Stimulated activated CD8-positive, alpha-beta memory T cell treated with anti-CD3 and anti-CD28 coated beads, Interleukin-15, amount 100 ng/mL, for 24 hours (primary cell): ENCODE measurements at places on chromosomes 2 and 18.

GRCh38 chr18:37438417-37439180 is 127.0 kb downstream of the CELF4 start:
- no peak for DNase-seq

GRCh38 chr18:50560681-50561629 is 1.1 kb downstream of the MAPK4 start:
- DNase-seq, result no peak

GRCh38 chr2:109136542-109136941 is 7.5 kb downstream of the SH3RF3 start:
- no peak for DNase-seq

DNA sequence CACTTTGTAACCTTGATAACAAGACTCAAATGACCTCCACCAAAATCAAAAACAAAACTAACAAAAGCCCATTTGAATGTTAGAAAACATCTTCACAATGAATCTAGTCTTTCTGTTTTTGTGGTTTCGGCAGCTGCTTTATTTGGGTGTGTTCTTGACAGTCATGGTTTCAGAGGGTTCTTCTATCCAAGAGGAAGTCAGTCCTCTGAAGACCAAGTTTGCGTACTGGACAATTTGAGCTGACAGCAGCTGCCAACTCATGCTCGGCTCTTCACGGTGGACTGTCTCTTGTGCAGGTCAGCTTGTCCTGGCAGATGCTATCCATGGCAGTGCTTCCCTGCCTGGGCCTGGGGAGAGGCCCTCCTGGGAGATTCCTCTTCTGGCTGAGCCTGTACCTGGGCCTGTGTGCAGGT is 91.0 kb downstream of the TMEM17 start:
- no peak for DNase-seq

DNA sequence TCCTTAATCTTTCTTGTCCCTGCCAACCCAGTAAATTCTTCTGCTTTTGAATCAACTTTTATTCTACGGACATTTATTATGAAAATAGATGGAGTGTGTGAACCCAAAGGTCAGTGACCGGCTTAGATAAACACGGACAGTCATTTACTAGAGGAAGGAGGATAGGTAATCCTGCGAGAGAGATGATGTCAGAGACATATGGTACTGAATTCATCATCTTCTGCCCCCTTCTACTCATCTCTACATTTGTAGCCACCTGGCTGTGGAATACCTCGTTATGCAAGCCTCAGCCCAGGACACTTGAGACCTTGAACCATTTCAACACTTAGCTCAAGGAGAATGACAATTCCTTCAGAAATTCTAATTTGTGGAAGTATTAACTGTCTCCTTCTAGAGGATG is 443.6 kb downstream of the TDRD15 start:
- no peak for DNase-seq

- no peak for DNase-seq
Measured at GRCh38 chr2:176240301-176240700, 28.9 kb upstream of the MTX2 start.

- no peak for DNase-seq
Measured at GRCh38 chr2:15673919-15674636, 82.4 kb downstream of the DDX1 start.

- DNase-seq, result no peak
Measured at GRCh38 chr2:187302116-187302515, 145.9 kb downstream of the CALCRL start.

DNA sequence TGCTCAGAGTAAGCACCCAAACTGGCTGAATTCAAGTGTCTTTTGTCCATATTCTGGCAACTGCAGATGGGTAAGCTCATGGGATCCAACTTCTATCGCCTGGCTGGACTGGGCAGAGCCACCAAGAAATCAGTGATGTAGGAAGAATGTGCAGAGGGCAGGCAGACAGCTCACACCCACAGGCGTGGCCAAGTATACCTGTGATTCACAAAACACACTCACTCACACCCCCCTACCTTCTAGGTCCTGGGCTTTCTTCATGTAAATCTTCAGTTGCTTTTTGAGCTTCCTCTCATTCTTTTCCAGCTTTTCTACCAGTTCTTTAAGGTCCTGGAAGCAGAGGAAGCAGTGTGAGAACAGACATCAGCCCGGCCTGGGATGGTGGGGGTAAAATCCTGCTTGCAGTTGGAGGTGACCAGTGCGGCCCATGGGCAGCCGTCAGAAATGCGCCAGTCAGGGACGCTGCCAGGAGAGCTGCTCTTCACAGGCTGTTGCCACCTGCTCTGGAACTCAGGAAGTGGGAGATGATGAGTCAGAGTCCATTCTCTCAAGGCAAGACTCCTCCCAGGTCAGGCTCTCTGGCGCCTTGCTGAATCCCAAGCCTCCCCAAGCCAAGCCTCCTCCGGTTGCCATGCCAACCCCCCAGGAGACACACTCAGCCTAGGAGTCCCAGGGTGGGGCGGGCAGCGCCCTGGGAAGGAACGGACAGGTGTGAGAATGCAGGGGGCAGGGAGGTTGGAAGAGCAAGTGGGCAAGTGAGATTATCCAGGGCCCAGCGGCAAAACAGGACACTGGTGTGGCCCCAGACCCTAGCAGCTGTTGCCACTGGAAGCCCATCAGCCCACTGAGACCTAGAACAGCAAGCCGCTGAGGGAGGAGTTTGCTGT is 36.2 kb upstream of the ACAA2 start:
- DNase-seq, result no peak

DNA sequence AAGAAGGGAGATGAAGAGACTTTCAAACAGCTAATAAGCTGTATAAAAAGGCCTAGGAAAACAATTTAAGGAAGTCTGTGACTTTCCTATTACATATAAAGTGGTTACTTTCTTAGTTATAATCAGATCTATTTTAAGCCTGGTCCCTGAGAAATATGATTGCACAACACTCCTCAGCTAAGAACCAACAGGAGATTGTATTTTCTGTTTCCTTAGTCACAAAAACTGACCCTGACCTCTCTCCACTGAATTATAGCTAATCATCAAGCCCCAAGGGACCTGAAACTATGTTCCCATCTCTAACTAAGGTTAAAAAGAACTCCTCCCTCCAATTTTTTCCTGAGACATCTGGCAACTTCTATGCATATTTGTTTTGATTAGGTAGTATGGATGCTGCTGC is 106.9 kb downstream of the ROCK1 start:
- no peak for DNase-seq

- DNase-seq, result no peak
Measured at GRCh38 chr18:59332986-59333385, 14.5 kb upstream of the CPLX4 start.

- DNase-seq, result no peak
Measured at GRCh38 chr2:8624855-8625398, 56.9 kb upstream of the ID2 start.

DNA sequence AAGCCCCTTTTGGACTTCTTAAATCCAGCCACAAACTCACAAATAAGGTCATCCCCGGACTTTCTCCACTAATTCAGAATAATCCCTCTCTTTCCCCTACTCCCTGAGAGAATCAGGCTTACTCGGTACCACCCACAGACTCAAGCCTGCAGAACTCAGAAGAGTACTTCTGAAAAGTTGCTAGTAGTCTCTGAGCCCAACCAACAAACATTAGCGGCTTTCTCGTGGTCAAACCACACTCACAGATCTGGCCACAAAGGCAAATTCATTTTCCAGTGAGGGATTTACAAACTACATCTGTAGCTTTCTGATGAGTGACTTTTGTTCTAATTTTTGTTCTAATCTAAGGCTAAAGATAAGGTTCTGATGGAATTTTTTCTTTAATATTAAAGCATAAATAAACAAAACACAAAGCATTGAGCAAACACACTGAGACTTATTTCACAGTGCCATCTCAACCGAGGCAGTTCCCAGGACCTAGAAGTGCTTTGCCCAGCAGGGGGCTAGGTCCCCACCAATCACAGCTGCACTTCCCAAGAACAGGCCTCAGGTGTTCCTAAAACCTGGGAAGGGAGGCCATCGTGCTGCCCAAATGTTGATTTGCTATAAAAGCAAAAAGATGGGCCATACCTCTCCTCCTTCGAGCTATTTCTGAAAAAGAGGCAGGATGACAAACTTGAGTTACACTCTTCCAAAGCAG is 110.7 kb downstream of the COLEC12 start:
- DNase-seq, result no peak

DNA sequence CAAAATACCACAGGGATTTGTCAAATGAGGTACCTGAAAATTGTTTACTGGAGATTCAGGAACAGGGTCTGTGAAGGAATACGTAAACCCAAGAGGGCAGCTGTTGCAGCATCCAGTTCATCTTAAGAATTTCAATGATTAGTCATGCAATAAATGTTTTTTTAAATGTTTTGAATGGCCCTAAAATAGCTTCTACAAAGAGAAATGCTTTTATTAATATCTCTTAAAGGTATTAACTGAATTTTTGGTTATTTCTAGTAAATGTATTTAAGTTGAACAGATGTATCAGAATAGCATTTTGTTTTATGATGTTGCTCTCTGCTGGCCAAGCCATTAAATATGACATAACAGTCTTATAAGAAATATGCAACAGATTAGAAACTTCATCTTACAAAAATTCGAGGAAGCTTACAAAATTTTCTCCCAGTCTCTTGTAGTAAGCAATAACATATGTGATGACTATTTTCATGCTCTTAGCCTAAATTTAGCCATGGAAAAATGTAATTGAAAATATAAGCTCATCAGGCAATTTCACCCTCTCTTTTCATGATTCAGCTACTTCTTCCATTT is 863.9 kb downstream of the SUCLG1 start:
- DNase-seq, result no peak

DNA sequence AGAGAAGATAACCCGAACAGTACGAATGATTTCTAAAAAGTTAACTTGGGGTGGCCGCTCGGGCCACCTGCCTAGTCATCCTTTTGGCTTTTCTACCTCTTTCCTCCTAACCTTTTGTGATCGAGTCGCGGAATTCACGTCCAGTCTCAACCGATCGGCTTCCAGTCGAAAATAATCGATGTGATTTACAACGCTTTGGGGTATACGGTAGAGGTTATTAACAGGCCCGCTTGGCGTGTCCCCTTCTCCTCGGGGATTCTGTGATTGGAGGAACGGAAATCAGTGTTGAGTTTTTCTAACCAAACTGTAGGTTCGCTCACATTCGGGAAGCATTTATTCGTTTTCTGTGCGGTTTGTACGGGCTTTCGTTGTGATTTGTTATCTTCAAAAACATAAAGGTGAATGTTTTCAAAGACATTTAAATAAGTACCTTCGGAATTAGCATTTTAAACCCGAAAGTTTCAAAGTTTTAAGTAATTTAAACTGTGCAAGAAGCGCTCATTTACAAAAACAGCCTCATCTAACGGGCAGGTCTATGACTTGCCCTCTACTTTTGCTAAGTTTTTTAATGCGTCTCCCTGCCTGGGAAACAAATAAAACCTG is 588 bp upstream of the FOXI3 start:
- no peak for DNase-seq

DNA sequence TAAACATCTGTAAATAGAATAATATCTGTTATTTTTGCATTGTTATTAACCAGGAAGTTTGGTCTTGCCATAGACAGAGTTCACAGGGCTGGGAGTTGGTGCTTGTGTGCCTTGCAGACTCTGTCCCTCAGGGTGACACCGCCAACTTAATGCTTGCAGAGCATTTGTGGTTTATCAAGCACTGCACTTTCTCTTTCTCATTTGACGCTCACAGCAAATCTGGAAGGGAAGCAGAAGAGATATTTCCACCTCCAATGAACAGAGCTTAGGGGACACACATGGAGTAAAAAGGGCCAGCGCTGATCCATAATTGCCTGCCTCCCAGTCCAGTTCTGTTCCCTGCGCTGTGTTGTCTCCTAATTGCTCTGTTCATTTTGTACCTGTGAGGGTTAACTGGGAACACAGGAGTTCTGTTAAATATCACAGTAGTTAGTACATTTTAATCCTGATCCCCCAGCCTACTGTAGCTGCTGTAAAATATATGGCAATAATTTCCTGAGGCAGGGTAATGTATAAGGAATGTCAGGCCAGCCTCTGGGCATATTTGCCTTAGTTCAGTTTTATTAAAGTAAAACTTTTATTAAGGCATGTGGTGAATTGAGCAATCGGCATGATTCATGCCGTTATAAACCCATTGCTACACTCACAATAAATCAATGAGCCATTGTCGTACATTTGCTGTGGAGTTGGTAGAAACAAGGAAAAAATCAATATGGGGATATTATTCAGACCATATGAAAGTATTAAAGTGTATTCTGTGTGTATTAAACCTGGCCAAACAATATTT is 182.5 kb upstream of the OSR1 start:
- no peak for DNase-seq

GRCh38 chr2:186542002-186542401 is 47.9 kb upstream of the ITGAV start:
- DNase-seq, result no peak

DNA sequence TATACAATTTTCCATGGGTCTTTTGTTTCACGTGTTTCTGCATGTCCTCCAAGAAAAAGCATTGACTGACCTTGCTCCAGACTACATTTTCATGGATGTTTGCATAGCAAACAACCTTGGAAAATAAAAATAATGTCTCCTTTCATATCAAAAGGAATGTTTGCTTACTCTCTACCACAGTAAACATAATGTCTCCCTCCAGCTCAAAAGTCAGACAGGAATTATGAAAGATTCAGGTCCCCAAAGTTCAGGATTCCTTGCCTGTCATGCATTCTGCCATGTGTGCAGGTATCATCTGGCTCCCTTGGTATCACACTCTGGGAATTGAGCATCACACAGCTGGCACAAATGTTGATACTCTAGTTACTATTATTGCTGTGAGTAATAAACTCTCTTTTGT is 103.1 kb upstream of the ZC3H15 start:
- DNase-seq, result no peak
